ENCODE measurements at places on chromosomes 12 and 14. TPM values are rescaled to one million over a fixed set of nuclear protein-coding genes. Genes with fewer than 3 reads are reported as not detected.

PLCZ1 gene
- 0.33 TPM for total RNA-seq

CCDC196 gene
- not detected for total RNA-seq

C3AR1 gene
- total RNA-seq = 6.0 TPM

DNAI7 gene
- 6.0 TPM for total RNA-seq

CISTR gene
- not detected for total RNA-seq

RHNO1 gene
- total RNA-seq = 33.2 TPM

DEPDC4 gene
- 1.8 TPM for total RNA-seq

GPR84 gene
- 0.33 TPM for total RNA-seq

IRF9 gene
- 81.4 TPM for total RNA-seq

RFLNA gene
- total RNA-seq = 35.5 TPM

GAPDH gene
- total RNA-seq = 2,778 TPM

TAS2R10 gene
- total RNA-seq = 1.8 TPM

POLE2 gene
- total RNA-seq = 10.6 TPM

KRT6A gene
- not detected for total RNA-seq

EMP1 gene
- total RNA-seq = 59.5 TPM

HOXC12 gene
- total RNA-seq = 2.3 TPM

MAP1LC3B2 gene
- 3.8 TPM for total RNA-seq

ATL1 gene
- 24.7 TPM for total RNA-seq

MUCL1 gene
- total RNA-seq = not detected

INHBC gene
- not detected for total RNA-seq

ACSM4 gene
- not detected for total RNA-seq

DDHD1 gene
- total RNA-seq = 20.9 TPM

KLHL33 gene
- total RNA-seq = 0.89 TPM

RAD9B gene
- total RNA-seq = 1.2 TPM

DDN gene
- 0.79 TPM for total RNA-seq
